Left forelimb (tissue), 1 donor: ENCODE measurements at places on chromosomes 12 and 14.
A peak's percentile ranks its signal among the peaks of the same experiment; 100 is the strongest.

DNA sequence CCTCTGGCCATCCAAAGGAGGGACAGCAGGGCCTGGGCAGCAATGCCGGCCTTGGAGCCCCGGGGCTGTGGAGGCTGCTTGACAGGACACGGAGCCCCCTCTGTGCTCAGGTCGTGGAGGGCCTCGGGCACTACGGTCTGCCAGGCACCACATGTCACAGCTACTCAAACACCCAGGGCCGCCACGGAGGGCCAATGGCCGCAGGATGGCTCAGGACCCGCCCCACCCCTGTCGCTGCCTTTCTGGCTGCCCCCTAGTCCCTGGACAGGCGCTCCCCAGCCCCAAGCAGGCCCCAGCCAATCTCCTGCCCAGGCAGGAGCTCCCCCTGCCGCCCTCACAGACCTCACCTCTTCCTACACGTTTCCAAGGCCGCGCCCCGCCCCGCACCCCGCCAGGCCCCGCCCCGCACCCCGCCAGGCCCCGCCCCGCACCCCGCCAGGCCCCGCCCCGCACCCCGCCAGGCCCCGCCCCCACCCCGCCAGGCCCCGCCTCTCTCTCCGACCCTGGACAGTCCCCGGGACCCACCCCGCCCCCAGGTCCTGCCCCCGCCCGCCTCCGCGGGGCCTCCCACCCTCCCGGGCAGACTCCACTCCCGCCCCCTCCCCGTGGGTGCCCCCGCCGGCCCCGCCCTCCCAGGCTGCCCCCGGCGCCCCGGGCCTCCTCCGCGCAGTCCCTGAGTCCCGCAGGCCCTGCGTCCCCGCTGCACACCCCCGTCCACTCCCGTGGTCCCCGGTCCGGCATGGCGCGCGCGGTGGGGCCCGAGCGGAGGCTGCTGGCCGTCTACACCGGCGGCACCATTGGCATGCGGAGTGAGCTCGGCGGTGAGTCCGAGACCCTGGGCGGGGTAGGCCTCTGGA lies at the start of gene ASPG:
Gene ASPG, plus strand, starts transcription at position 669 of the 857 bp plus-strand sequence. Its CDS starts 71 bp downstream, at position 740.
- DNase-seq: peak; percentile 60

GRCh38 chr12:48815126-48816110 lies 2.9 kb upstream of the CACNB3 start:
- DNase-seq: peak; percentile 87

GRCh38 chr14:64112867-64113678 lies 181.1 kb downstream of the ESR2 start:
- no peak for DNase-seq

DNA sequence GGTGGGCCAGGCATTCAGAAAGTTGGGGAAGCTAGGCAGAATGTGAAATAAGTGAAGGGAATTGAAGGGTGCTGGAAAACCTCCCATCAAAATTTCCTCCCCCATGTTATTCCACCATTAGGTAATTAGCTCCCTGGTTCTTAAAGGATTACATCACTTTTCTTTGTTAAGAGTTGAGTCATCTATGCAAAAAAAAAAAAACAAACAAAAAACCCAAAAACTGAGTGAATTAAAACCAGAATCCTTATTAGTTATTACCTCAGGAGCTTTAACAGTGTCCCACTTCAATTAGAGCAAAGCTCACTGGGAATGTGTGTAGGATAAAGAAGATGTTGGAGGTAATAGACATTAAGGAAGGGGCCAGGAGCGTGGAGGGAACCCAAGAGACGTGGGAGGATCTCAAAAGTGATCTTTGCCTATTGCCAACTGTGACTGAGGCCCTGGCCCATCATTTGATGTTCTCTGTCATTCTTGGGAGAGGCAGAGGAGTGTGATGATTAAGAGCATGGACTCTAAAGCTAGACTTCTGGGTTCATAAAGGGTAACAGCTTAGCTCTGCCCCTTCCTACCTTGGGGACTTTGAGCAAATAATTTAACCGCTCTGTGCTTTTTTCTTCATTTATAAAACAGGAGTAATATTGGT lies 364.7 kb downstream of the APAF1 start:
- DNase-seq: no peak

GRCh38 chr12:110252716-110253115 lies 28.3 kb upstream of the ATP2A2 start:
- no peak for DNase-seq

- no peak for DNase-seq
These were observed 85.8 kb downstream of the EXOC5 start for GRCh38 chr14:57182760-57183503.

- no peak for DNase-seq
These were observed 34.5 kb downstream of the VDR start for GRCh38 chr12:47870175-47870781.
